ENCODE measurements at places on chromosomes 7 and 10. TPM values are rescaled to one million over a fixed set of nuclear protein-coding genes. Genes with fewer than 3 reads are reported as not detected.

The LBX1 gene
- total RNA-seq, result not detected

The TMEM176B gene
- total RNA-seq, result not detected

The CDNF gene
- total RNA-seq, result 0.67 TPM

The NODAL gene
- total RNA-seq, result not detected

The IMMP2L gene
- 6.5 TPM for total RNA-seq

The USP54 gene
- 2.6 TPM for total RNA-seq

The LHFPL3 gene
- total RNA-seq, result not detected

The PPP1R3C gene
- not detected for total RNA-seq

The CLDN4 gene
- not detected for total RNA-seq

The ADAM12 gene
- total RNA-seq, result 0.65 TPM

The NEUROD6 gene
- not detected for total RNA-seq

The ZNF117 gene
- 5.2 TPM for total RNA-seq

The GBX1 gene
- not detected for total RNA-seq

The ELN gene
- total RNA-seq, result not detected

The VAX1 gene
- total RNA-seq, result not detected

The TFR2 gene
- total RNA-seq, result 7.3 TPM

The TSPAN13 gene
- total RNA-seq, result 0.50 TPM

The PFKP gene
- total RNA-seq, result 178 TPM

The HOXA9 gene
- total RNA-seq, result not detected

The EMX2 gene
- not detected for total RNA-seq

The AKR1C8 gene
- 0.27 TPM for total RNA-seq

The CRPPA gene
- 0.58 TPM for total RNA-seq

The MLXIPL gene
- not detected for total RNA-seq

The ODAD2 gene
- total RNA-seq, result not detected

The CPA4 gene
- total RNA-seq, result not detected

The MAP3K8 gene
- 12.6 TPM for total RNA-seq

The AVPI1 gene
- total RNA-seq, result 0.58 TPM
